Hematopoietic multipotent progenitor cell treated with erythropoietin and hydrocortisone succinate and interleukin-3 and kit ligand, for 8 days (in vitro differentiated cells): ENCODE measurements at places on chromosomes 4 and X.

- DNase-seq = no peak
Measured at GRCh38 chrX:78747489-78747888, at the start of gene LPAR4. LPAR4 (plus strand) TSS chrX:78747720; CDS start chrX:78754870, 7,150 bp downstream.

- DNase-seq = no peak
Measured at GRCh38 chrX:139196890-139197289, 333.6 kb upstream of the F9 start.

GRCh38 chr4:144547678-144548298 lies 98.2 kb upstream of the HHIP start:
- no peak for DNase-seq

DNA sequence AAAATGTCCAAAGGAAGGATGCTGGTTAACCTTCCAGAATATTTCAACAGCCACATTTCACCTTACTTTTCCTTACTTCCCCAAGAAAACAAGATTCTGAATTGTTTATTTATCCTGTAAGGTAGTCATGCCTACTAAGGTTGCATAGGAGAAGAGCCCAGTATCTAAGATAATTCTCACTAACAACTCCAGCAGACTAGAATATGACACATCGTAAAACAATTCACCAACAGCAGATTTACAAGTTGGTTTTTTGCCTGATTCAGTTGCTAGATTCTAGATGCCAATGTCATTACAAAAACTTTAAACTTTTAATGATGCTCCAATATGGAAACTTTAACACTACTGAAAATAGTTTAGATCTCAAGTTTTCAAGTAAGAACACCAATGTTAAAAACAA lies 176.4 kb downstream of the IL13RA2 start:
- no peak for DNase-seq

- no peak for DNase-seq
Measured at GRCh38 chr4:23888421-23889319, 1.2 kb downstream of the PPARGC1A start.

GRCh38 chr4:154999950-155000578 lies 208.4 kb upstream of the NPY2R start:
- DNase-seq = no peak

DNA sequence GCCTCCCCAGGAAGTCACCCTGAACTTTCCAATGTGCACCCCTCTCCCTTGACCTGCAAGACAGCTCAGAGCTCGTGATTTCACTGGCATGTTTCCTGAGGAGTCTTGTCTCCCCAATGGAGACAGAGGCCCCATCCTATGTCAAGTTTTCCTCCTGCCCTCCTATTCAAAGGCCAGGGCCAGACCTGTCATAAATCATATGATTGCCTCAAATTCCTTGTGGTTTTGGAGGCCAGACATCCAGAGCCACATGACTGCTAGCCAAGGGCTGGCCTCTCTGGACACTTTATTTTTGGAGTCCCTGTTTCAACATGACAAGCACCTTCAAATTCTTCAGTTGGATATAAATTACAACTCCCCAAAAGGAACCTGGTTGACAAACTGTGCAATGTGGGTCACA lies 76.0 kb upstream of the TFDP3 start:
- DNase-seq = no peak

DNA sequence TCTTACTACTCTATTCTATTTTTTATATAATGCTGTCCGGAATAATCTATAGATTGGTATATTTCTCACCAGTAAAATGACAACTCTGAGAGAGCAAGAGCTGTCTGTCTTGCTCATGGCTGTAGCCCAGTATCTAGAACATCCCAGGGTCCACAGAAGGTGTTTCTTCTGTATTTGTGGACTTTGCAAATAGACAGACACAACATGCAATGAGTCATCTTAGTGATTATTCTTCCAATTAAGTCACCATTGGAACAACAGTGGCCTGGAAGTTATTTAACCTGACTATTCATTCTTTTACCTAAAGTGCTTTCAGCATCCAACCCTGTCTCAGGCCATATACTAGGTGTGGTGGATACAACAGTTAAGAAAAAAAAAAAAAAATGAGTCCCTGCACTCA lies 179.5 kb downstream of the PPARGC1A start:
- DNase-seq = no peak

GRCh38 chrX:68994135-68994890 lies 165.5 kb downstream of the EFNB1 start:
- no peak for DNase-seq

- DNase-seq = no peak
Measured at GRCh38 chr4:61666244-61666643, 466.1 kb downstream of the ADGRL3 start.

GRCh38 chrX:47358387-47359065 lies 11.9 kb upstream of the ZNF157 start:
- peak; percentile 1 for DNase-seq

DNA sequence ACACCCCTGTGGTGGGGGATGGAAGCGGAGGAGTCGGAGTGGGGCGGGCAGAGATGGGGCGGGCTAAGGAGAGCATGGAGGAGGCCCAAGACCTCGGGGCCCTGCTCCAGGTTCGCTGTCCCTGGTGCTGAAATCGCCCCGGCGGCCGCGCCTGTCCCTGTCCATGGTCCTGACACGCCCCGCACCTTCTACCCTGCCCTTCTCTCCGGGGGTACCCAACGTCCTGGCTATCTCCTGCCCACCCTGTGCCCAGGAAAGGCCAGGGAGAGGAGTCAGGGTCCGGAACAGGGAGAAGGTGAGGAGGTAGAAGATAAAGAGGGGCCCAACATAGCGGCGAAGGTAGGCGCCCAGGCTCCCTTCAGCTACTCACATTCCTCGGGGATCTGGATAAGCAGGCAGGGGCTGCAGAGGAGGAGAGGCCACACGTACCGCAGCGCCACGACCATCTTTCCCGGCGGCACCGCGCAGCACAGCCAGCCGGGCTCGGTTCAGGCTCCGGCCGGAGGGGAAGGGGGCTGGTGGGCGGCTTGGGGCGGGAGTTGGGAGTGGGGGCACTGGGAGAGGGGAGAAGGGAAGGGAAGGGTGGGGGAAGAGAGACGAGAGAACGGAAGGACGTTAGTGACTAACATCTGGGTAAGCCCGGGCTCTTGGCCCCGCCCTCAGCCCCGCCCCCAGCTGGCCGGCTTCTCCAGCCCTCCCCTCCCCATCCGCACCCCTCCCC lies 10.4 kb downstream of the L1CAM start:
- DNase-seq = peak; percentile 6

DNA sequence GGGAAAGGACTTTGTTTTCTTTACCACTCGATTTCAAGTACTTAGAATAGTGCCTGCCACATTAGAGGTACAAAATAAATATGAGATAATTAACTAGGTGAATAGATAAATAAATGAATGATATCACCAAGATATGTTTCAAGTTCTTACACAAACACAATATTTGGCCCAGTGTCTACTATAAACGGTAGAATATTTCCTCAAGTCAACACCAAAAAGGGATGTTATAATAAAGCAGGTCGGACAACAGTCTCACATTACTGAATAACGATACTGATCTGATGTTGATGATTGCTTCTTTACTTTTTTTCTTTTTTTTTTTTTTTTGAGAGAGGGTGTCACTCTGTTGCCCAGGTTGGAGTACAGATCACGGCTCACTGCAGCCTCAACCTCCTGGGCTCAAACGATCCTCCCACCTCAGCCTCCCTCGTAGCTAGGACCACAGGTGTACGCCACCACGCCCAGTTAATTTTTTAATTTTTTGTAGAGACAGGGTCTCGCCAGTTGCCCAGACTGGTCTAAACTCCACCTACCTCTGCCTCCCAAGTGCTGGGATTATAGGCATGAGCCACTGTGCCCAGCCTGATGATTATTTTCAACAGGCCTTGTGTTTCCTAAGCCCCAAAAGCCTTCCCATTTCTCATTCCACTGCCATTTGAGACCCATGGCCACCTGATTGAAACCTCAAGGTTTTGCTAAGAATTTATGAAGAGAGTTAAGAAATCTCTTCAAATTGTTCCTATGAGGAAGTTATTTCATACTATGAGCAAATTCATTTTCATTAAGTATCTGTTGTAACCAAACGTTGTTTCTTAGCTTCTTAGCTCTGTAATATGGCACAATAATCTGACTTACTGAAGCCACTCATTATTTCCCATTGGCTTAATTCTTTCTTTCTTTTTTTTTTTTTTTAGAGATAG lies 2.3 kb downstream of the MANBA start:
- DNase-seq = no peak

- DNase-seq = no peak
Measured at GRCh38 chr4:138307319-138307718, 65.2 kb upstream of the SLC7A11 start.

GRCh38 chrX:45070116-45071007 lies 130.3 kb downstream of the DIPK2B start:
- peak; percentile 58 for DNase-seq

DNA sequence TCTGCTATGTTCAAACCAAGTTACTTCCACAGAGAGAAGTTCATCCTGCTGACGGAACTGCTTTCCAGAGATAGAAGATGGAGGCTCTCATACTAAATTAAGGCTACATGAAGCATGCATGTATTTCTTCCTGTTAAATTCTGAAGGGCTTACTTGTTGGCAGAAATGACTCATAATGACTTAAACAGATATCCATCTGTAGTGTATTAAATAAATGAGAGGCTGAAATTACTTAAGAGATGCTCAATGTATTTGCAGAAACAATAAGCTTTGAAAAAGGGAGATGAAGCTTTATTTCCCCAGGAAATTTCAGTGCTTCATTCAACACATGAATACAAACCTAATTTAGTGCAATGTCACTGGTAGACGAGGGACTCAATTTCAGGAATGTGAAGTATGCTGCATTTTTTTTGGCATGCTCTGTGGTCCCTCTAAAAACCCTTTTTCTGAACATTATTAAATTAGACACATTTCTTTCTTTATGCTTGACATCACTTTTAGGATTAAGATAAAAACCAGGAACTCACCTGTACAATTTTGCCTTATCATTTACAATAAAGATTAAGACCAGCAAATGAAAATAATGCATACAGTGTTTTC lies 759.1 kb upstream of the POU3F4 start:
- DNase-seq = no peak

- no peak for DNase-seq
Measured at GRCh38 chr4:85656759-85657505, 182.0 kb downstream of the ARHGAP24 start.

DNA sequence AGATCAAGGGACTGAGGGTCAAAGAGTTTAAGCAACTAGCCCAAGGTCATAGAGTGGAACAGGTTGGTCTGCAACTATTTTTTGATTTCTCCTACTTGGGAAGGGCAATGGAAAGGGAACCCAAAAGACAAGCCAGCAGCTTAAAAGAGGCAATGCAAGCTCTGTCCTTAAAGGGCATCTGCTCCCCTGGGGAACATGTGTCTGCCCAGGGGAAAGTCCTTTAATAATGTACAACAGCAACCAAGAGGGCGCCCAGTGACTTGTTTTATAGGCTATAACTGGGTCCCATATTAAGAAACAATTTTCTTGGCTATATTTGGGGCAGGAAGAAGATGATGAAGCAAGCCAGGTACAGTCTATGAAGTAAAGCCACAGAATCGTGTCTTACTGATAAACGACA lies 54.7 kb upstream of the RBM47 start:
- DNase-seq = no peak

DNA sequence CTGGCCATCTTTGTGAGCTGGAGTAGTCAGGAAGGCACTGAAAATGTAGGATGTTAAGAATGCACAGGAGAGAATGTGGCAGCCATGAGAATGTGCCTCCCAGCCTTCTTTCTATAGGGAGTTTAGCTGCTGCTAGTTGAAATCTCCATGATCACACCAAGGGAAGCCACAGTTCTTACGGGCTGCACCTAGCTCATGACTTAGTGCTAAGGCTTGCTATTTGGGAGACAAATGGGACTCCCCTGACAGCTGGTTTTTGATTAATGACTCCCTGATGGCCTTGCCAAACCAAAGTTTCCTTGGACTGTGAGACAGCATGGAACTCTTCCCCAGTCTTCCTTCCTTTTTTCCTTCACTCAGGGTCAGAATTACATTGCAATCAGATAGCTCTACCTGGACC lies 9.2 kb downstream of the CTSO start:
- DNase-seq = no peak

- peak; percentile 1 for DNase-seq
Measured at GRCh38 chrX:119145241-119145653, 17.6 kb upstream of the KIAA1210 start.

DNA sequence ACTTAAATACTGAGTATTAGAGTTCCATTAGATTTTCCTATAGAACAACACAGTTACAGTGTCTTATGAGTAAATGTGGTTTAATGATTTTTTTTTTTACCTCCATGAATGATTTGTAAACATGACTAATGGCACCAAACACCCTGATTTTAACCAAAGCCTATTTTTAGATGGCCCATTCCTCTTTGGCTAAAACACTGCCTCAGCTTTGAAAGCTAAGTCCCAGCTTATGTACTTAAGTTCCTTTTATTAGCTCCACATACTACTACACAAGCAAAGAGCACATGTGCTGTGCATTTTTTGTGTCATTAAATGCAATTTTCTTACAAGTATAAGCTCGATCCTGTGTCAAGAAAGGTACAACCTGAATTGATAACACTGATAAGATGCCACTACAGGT lies 575.6 kb upstream of the PITX2 start:
- no peak for DNase-seq

GRCh38 chr4:136505020-136505419 lies 1027.3 kb downstream of the PCDH18 start:
- DNase-seq = no peak

DNA sequence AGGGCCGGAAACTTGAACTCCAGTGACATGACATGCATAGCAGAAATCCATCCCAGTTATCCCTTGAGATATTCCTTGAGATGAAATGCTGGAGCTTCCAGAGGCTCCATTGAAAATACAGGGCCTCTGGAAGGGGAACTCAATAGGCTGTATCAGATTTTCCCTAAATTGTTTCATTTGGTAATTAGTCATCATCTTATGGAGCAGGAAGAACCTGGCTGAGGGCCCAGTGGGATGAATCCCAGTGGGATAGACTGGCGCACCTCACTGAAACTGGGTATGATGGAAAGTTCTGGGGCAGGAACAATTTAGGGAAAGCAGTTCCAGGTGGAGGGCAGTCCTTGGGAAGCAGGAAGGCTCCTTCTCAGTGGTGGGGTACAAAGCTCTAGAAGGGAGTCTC lies 307.8 kb upstream of the DIPK2B start:
- no peak for DNase-seq

DNA sequence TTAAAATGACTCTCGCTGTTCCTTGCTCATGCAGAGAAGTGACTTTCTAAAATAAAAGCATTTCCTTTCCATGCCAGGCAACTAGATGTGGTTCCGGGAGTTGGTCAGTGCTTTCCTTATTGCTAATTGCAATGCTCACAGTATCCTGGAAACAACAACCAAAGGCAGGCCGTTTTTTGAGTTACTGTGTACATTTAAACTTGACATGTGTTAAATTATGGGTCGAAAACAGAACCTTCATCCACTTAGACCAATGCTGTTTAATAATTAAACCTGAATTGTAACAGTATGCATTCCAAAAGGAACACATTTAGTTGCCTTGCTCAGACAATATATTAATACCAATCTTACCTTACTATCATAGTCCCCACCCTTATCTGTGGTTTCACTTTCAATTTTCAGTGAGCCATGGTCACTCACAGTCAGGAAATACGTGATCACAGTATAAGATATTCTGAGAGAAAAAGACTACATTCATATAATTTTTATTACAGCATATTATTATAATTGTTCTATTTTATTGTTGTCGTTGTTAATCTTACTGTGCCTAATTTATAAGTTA lies 102.6 kb downstream of the HS6ST2 start:
- DNase-seq = no peak

- no peak for DNase-seq
Measured at GRCh38 chr4:147117431-147117830, 171.8 kb upstream of the TTC29 start.
